ENCODE measurements at places on chromosomes 6 and 20.

DNA sequence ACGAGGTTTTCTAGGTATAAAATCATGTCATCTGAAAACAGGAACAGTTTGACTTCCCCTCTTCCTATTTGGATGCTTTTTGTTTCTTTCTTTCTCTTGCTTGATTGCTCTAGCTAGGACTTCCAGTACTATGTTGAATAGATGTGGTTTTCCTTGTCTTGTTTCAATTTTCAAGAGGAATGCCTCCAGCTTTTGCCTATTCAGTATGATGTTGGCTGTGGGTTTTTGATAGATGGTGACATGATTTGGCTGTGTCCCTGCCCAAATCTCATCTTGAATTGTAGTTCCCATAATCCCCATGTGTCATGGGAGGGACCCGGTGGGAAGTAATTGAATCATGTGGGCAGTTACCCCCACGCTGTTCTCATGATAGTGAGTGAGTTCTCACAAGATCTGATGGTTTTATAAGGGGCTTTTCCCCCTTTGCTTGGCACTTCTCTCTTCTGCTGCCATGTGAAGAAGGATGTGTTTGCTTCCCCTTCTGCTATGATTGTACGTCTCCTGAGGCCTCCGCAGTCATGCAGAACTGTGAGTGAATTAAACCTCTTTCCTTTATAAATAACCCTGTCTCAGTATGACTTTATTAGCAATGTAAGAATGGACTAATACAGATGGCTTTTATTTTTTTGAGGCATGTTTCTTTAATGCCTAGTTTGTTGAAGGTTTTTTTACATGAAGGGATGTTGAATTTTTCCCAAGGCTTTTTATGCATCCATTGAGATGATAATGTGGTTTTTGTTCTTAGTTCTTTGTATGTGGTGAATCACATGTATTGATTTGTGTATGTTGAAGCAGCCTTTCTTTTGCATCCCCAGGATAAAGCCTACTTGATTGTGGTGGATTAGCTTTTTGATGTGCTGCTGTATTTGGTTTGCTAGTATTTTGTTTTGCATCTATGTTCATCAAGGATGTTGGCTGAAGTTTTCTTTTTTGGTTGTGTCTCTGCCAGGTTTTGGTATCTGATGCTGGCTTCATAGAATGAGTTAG lies 239.1 kb downstream of the THBS2 start:
- no peak for DNase-seq

DNA sequence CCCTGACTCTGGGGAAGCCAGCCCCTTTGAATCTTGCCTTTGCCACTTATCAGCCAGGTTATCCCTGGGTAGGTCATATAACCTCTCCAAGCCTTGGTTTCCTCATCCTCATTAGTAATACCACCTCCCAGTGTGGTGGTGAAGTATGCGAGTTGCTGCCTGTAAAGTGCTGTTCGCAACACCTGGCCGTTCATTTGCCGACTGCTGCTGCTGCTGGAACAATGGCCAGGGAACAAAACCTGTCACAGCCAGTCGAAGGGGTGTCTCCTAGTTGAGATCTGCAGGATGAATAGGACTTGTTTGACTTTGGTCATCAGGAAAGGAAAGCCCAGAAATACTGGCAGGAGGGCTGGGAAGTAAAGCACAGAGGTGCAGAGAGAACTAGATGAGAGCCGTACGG lies 6.1 kb downstream of the MANBAL start:
- no peak for DNase-seq

DNA sequence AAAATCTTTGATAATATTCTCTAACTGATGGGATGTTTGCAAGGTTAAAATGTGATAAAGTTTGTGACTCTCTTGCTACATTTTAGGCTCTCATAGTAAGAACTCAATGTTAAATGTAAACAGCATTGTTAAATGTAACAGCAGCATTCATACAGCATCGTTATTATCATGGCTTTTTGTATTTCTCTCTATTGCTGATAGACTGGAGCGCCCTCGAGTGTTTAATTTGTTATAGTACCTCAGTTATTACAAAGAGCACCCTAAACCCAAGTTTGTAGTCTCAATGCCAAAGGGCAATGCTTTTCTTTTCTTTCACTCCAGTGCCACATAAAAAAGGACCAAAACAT lies 14.9 kb upstream of the TTPAL start:
- no peak for DNase-seq

- DNase-seq, result no peak
These were observed 18.5 kb downstream of the GSTA4 start for GRCh38 chr6:52976591-52977035.

- no peak for DNase-seq
These were observed 491.0 kb upstream of the FLRT3 start for GRCh38 chr20:14828459-14828858.

DNA sequence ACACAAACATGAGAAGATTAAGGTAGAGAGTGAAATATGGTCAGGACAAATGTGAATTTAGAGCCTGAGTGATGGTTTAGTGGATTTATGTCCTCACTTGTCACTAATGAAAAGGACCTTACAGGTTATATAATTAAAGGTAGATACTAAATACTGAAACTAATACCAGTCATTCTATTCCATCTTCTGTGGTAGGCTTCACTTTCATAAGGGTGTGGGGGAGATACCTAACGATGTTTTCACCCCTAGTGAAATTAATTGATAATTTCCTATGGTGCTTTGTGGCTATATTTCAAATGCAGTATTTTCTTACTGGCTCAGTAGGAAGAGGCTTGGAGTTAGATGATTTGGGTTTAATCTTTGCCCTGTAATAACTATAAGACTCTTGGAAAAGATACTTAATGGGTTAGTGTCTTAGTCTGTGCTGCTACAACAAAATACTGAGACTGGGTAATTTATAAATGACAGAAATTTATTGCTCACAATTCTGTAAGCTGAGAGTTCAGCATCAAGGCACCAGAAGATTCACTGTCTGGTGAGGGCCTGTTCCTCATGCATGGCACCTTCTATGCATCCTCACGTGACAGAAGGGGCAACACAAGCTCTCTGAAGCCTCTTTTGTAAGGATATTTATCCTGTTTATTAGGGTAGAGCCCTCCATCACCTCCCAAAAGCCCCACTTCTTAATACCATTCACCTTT lies 21.3 kb downstream of the RNF217 start:
- DNase-seq, result no peak

GRCh38 chr6:97427648-97428047 lies 144.6 kb upstream of the MMS22L start:
- no peak for DNase-seq

DNA sequence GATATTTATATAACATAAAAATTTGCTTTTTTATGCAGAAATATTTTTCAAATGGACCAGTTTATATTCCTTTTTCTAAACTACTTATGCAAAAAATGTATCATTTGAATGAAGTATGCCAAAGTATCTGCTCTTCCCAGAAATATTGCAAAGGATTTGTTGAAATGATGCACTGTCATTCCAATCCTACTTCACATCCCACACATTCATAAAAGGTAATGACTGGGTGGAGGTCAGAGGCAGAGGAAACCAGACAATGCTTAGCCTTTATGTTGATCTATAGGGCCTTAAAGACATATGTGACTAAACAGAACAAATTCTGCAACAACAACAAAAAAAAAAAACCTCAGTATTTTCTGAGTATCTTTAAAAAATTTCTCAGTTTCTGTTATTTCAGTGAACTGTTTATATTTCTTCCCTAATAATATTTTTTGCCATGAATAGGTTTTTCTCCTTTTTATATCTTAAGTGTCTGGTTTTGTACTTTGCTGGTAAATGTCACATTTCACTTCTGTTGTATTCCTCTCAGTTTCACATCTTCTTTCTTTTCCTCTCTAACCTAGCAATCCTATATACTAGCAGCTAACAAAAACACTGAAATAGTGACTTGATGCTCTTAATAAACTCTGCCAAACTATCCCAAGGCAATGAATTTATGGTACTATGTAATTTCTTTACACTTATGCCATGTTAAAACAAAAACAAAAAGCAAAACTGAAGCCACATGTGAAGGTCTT lies 374.1 kb downstream of the BCKDHB start:
- DNase-seq, result no peak

DNA sequence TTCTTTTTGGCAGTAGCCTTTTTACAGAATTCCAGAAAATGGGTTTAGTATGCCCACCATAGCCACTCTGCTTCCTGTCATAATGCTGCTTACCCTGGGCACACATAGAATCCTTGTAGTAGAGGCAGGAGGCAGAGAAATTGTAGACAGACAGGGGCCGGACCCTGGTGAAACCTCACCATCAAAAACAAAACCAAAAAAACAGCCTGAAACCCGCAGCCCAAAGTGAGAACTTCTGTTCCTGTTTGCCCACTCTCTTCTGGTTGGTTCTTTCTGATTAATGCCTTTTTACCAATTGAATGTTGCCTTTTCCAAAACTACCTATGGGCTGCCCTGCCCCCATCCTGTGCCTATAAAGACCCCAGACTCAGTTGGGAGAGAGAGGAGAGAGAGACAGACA lies 188.2 kb downstream of the CDKAL1 start:
- DNase-seq, result no peak

- DNase-seq, result no peak
These were observed 127.8 kb upstream of the FOXA2 start for GRCh38 chr20:22711971-22712755.

DNA sequence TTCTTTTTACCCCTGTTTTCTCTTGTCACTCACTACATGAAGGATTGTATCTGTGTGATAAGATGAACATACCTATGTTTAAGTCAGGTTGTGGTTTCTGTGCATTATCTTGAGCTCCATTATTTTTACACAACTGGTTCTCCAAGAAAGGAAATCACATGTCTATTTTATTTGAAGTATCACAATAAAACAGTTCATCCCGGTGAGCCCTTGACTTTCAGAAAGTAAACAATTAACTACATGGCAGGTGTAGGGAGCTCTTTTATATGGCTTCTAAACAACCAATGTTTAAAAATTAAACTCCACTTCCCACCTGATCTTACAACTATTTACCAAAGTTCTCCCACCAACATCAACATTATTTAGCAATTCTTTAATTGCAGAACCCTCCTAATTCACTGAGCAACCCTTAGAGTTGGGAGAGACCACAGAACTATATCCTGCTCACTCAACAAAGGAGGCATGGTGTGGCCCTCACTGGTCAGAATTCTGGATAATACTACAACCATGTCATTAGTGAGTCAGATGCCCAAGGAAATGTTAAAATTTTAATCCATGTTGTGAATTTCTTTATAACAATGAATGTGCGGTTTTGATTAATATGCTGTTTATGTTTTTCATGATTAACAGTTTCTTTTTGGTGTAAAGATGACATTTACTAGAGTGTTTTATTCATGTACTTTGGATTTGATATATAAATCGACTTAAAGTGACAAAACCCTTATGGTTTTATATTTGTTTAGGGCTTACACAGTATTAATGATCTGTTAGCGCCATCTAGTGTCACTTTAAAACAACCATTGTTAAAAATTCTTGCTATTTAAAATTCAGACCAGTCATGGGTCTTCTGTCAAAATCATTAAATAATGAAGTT lies 50.0 kb upstream of the SCGN start:
- peak; percentile 9 for DNase-seq

- no peak for DNase-seq
These were observed 37.8 kb upstream of the NHSL1 start for GRCh38 chr6:138537106-138537505.

- DNase-seq, result no peak
These were observed 3.0 kb upstream of the NFATC2 start for GRCh38 chr20:51545515-51545914.

DNA sequence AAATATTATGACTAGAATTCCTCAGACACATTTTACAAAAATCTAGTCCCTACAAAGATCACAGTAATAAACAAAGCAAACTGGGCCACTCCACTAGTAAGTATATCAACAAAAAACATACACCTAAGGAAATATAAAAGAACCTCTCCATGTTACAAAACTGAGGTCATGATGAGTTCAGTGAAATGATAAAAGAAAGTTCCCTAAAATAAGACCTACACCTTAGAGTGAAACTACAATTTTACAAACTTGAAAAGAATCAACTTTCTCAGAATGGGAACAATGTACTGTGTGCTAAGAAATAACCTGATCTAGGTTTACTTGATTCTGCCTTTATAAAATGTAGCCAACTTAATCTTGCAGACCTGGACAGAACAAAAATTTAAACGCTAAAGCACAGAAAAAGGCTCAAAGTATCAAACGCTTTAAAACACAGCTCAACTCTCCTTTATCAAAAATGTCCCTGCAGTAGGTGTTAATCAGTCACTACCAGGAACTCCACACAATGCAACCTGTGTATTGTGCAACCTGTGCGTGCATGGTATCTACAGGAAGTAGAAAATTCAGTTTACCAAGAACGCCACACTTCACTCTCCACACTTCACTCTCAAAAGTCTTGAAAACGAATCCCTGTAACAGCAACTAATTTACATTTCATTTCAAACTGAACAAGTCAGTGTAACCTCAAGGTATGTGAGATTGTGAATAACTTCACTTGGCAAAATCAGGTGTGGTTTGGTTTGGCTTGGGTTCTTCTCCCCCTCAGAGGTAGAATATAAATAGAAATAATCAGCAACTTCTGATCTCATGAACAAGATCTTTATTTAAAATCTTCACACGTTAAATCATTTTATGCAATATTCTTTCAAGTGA lies 1.8 kb downstream of the RALGAPA2 start:
- no peak for DNase-seq

DNA sequence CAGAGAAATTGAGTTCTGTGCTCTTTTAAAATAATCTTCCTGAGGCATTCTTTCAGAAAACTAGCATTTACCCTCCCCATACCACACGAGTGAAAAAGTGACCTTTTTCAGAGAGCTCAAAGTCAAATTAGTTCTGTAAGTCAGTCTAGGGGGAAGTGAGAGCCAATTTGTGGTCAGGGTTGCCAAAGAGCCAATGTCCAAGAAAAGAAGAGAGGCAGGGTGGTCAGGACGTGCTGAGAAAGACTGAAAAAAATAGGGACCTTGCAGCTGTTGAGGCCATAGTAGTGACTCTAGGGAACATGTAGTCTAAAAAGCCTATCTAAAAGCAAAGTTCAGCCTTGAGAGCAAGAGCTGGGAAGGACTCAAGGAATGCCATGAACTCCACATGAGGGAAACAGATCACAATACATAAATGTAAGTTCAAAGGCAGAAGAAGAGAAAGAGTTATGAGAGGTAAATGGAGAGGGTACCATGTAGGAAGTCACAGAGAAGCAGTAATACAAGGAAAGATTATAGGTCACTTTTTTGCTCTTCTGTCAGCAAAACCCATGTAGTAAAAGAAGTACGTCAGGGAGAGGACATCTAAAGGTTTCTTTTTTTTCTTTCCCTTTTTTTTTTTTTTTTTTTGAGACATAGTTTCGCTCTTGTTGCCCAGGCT lies 565.1 kb upstream of the FLRT3 start:
- DNase-seq, result no peak

GRCh38 chr6:34241351-34242215 lies 4.9 kb downstream of the HMGA1 start:
- DNase-seq, result no peak

All from NCI-H524 treated with DMSO at 0.1 percent for 48 hours (cell line).